ENCODE measurements at places on chromosomes 7 and 10. TPM values are rescaled to one million over a fixed set of nuclear protein-coding genes. Genes with fewer than 3 reads are reported as not detected.

Gene GAD2
- not detected for total RNA-seq

Gene TLX1
- total RNA-seq, result not detected

Gene METTL27
- total RNA-seq, result 7.0 TPM

Gene NOD1
- 10.0 TPM for total RNA-seq

Gene FAM25G
- total RNA-seq, result not detected

Gene NEBL
- 14.7 TPM for total RNA-seq

Gene ZNF488
- total RNA-seq, result 0.47 TPM

Gene FAM131B
- total RNA-seq, result 2.9 TPM

Gene ZNF117
- total RNA-seq, result 3.0 TPM
